ENCODE measurements at places on chromosomes 7 and 10. TPM values are rescaled to one million over a fixed set of nuclear protein-coding genes. Genes with fewer than 3 reads are reported as not detected.
A peak's percentile ranks its signal among the peaks of the same experiment; 100 is the strongest.

GRCh38 chr7:33757050-33757449, 148.3 kb upstream of the BMPER start:
- peak; percentile 24 for DNase-seq

- peak; percentile 56 for DNase-seq
These were observed 48.1 kb downstream of the PDLIM1 start for GRCh38 chr10:95242581-95243317.

The DNAJC12 gene
- 1.3 TPM for total RNA-seq

- DNase-seq = peak; percentile 52
These were observed 2.4 kb downstream of the FAS start for GRCh38 chr10:88992921-88993524.

GRCh38 chr7:110017405-110017804, 1073.5 kb upstream of the LRRN3 start:
- no peak for DNase-seq

- DNase-seq = peak; percentile 9
These were observed 24.4 kb downstream of the TSPAN12 start for GRCh38 chr7:120833546-120833945.

DNA sequence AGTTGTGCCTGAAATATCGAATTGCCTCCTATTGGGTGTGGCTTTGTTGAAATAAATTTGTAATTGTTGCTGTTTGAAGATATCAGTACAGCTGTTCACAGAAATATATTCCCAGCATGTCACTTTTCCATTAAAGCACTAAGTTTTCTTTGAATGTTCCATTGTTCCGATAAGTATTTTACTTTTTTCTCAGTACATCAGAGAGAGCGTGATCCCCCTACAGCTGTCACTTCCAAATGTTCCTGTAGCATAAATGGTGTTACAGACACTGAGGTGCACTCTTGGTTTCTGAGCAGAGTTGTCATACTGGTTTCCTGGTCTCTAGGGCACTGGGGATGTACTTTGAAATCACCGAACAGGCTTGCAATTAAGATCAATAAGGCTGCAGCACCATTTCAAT, 189.2 kb downstream of the CCSER2 start:
- no peak for DNase-seq

DNA sequence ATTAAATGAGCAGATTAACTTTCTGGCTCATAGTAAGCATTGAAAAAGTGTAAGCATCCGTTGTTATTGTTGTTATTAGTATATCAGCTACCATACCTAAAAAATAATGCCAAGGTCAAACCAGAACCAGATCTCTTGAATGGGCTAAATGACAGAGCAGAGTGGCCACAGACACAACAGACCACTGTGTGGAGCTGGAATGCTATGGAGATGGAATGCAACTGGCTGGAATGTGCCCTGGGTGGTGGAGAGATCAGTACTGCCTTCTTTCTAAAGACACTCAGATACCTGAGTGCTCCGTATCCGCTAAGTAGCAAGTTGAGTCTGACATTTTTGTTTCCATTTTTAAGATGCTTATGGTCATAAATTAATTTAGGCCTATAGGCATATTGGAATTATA, 20.5 kb upstream of the DNAJB12 start:
- no peak for DNase-seq

The GIMAP8 gene
- under 0.01 TPM for total RNA-seq

DNA sequence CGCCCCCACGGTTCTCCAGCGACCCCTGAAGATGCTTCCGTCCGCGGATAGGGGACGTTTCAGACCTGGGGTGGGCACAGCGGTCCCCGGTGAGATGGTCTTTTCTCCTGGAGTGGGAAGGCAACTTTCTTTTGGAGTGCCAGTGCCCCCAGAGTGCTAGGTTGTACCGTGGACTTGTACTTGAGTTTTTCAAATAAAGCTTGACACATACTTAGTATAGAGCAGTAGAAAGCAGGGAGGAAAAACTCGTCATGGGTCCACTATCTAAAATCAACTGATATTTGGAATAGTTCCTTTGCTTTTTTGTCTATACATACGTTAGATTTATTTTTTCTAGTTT, 28.4 kb downstream of the RBM20 start:
- no peak for DNase-seq

Measured in fibroblast of villous mesenchyme (primary cell).